GM12864 (cell line): ENCODE measurements at places on chromosomes 3 and 15.

- no peak for DNase-seq
These were observed 496 bp downstream of the TF start for GRCh38 chr3:133746712-133747066.

DNA sequence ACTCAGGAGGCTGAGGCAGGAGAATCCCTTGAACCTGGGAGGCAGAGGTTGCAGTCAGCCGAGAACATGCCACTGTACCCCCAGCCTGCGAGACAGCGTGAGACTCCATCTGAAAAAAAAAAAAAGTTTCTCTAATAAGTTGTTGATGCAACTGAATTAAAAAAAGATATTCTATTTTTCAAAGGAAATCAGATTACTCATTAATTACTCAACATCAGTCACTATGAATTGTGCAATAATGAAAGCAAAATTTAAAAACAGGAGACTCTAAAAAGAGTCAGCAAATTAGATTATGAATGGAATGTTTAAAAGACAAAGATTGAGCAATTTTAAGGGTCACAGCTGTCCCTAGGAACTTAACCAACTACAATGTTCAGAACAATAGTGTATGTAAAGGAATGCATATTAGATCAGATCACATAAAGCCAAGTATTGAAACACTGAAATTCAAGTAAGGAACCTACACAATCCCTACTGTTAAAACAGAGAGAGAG is 60.2 kb upstream of the SLC4A7 start:
- no peak for DNase-seq

GRCh38 chr15:49235446-49236124 is 65.5 kb downstream of the GALK2 start:
- DNase-seq = peak; percentile 38

GRCh38 chr15:37907136-37907535 is 27.3 kb upstream of the TMCO5A start:
- DNase-seq = no peak

DNA sequence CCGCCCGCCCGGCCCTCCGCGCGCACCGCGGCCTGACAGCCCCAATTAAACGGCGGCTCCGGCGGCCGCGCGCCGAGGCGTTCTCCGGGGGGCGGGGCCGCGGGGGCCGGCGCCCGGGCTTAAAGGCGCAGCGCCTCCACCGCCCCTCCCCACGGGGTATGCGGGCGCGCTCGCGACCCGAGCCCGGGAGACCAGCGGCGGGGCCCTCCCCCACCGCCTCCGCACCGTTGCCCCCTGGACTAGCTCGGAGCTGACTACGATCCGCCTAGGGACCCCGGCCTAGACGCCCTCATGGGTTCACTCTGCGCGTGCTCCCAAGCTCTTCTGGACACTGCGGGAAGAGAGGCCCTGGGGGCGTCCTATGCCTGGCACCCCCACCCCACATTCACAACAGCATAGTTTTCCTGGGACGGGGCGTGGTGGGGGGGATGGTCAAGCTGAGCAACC is at the start of gene DUSP7:
Gene DUSP7, minus strand, starts transcription at position 51 of the 447 bp plus-strand sequence. CDS start 205 bp downstream, outside the sequence.
- no peak for DNase-seq

DNA sequence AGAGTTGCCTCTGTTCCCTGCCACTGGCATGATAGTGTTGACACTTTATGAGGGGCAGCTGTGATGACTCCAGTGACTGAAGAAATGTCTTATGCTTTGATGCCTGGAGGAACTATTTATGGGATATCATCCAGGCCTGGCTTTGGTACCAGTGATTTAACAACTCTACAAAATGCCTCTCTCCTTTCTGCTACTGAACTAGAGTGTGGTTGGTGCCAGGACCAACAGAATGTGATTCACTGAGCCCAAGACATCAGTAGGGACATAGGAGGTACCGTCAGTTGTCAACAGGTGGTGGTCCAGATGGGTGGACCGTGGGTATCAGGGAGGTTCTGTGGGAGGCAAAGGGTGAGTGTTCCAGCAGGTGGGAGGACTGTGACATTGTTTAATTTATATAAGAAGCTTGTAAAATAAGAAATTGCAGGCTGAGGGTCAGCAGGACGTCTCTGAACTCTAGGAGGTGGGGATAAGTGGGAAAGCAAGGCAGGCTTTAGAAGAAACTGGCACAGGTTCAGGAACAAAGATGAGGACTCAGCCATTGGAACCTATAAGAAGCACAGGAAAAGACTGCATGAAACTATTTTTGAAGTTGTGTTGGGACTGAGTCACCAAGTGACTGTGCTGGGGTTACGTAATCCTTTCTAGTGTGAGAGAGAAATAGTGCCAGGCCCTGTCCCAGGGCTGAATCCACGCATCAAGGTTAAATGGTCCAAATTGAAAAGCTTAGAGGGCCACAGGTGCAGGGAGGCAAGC is 28.5 kb upstream of the SLC7A14 start:
- no peak for DNase-seq

- DNase-seq = no peak
These were observed 94.4 kb downstream of the SCN11A start for GRCh38 chr3:38957296-38957695.

DNA sequence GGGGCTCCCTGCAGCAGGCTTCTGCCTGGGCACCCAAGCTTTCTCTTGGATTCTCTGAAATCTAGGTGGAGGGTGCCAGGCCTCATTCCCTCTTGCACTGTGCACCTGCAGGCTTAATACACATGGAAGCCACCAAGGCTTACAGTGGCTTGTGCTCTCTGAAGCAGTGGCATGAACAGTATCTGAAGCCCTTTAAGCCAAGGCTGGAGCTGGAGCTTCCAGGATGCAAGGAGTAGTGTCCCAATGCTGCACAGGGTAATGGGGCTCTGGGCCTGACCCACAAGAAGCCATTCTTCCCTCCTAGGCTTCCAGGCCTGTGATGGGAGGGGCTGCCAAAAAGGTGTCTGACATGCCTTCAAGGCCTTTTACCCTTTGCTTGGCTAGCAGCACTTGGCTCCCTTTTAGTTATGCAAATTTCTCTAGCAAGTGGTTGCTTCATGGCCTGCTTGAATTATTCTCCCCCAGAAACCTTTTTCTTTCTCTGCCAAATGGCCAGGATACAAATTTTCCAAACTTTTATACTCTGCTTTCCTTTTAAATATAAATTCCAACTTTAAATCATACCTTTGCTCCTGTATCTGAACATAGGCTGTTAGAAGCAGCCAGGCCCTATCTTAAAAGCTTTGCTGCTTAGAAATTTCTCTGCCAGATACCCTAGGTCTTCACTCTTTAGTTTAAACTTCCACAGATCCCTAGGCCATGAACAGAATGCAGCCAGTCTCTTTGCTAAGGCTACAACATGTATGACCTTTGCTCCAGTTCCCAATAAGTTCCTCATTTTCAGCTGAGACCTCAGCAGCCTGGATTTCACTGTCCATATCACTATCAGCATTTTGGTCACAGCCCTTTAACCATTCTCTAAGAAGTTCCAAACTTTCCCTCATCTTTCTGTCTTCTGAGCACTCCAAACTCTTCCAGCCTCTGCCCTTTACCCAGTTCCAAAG is 201.1 kb upstream of the LRRFIP2 start:
- DNase-seq = no peak

DNA sequence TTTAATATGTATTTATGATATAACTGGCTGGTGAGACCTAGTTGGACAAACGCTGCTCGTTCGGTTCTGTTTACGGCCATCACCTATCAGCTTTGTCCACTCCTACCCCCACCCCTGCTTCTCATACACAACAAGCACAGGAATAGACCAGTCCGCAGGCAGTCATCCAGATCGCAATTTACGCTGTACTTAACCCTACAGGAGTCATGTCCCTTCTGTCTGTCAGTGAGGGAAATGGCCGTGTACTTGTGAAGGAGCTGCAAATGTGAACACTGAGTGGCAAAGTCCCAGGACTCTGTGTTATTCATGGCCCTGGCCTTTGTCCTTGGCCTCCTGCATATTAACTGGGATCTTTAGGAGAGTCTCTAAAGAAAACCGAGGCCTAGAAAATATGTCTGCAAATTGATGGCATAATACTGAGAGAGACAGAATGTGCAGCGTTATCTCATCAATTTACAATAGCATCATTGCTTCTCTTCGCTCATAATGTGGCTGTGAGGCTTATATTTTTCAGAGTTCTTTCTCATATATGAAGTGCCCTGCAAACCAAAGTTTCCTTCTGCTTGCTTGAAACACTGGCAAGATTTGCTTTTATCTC is 7.2 kb upstream of the ABHD10 start:
- no peak for DNase-seq

DNA sequence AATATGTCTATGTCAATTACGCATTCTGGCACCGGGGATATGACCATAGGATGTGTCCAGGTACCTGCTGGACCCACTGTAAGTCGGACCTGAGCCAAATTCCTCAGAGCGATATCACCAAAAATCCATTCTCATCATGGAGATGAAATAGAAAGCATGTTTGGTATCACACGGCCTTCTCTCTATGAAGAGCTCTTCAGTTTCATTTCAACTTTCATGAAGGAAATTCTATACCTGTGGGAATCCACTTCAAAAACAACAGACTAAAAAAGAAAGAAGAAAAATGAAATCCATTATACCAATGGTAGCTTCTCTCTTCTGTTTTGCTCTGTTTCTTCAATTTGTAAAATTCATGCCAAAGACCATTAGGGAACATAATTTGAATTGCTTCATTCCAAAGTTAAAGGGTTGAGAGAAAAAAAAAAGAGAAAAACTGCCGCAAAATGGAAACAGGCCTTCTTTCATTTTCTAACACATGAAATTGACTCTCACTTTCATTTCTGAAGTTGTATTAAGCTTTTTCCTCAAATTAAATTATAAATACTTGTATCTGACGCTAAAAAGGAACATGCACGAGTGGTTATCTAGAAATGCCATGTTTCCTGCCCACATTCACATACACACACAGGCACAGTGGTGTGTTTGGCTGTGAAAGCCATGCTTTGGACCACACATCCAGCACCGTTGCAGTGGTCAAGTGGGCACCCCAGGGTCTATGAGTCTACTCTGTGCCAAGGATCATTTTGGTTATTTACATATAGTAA is 46.9 kb upstream of the DIPK2A start:
- DNase-seq = no peak

- no peak for DNase-seq
These were observed 69.6 kb upstream of the THBS1 start for GRCh38 chr15:39511000-39511915.

DNA sequence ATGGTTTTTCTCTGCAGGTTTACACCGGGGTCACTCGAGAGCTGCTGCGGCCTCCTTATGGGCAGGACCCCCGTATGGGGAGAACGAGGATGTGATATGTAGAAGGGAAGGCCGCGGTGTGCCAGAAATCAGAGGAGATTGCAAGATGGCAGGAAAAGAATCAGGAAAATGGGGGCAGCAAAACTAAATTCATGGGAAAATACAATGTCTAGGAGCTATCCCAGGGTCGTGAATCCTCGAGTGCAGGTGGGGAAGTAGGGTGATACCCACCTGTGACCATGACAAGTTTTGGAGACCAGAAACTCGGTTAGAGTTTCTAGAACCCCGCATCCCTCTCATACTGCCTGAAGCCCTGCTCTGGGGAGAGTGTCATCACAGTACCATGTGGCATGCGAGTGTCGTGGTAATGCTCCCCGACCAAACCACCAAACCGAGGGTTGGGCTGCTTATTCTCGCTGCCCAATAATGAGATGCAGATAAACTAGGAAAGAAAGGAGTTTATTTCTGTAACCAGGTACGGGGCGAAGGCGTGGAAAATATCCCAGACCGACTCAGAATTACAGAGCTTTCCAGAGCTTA is 781 bp downstream of the TRNT1 start:
- DNase-seq = no peak

DNA sequence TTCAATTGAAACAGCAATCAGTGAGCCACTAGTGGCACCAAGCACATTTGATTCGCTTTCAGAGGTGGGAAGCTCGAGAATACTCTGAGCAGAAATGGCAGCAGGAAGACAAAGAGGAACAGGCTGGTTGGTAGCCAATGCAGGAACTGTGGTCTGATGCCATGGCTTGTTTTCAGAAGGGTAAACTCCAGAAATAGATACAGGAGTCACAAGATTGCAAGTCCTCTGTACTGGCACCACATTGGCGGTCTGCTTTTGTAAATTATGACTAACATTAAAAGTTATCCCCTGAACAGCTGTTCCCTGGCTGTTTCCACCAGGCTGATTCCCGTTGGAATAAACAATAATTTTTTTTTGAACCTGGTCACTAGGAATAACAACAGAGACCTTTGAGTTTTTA is 35.5 kb downstream of the USF3 start:
- DNase-seq = no peak

DNA sequence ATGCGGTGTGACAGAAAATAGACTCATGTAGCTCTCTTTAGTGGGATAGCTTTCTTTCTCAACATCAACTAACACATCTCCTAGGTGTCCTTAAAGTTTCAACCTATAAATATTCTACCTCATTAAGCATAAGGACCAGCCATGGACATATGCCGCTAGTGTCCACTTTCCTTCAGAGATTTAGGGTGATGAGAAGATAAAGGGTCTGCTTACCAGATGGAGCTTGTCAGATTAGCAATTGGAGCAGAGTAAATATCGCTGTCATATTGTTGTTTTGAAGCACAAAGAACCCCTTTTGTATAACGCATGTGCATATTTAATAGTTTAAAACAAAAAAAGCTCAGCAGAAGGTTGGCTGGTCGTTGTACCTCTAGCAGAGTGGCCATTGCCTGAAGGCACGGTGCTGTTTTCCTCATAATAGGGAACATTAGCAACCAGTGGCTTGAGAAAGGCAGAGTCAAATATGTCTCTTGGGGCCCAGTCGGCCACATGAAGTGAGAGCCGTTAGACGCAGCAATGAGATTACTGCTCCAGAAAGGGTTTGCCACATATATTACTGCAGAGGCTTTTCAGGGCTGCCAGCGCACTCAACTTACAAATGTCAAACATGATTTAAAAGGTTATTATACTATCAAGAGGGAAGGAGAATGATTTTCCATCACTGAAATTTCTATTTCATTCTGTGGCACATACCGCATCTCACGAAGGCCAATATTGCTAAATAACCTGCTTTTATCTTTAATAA is 264.2 kb downstream of the ROBO2 start:
- DNase-seq = no peak

- DNase-seq = no peak
These were observed 5.9 kb upstream of the NDUFAF1 start for GRCh38 chr15:41408234-41408641.

DNA sequence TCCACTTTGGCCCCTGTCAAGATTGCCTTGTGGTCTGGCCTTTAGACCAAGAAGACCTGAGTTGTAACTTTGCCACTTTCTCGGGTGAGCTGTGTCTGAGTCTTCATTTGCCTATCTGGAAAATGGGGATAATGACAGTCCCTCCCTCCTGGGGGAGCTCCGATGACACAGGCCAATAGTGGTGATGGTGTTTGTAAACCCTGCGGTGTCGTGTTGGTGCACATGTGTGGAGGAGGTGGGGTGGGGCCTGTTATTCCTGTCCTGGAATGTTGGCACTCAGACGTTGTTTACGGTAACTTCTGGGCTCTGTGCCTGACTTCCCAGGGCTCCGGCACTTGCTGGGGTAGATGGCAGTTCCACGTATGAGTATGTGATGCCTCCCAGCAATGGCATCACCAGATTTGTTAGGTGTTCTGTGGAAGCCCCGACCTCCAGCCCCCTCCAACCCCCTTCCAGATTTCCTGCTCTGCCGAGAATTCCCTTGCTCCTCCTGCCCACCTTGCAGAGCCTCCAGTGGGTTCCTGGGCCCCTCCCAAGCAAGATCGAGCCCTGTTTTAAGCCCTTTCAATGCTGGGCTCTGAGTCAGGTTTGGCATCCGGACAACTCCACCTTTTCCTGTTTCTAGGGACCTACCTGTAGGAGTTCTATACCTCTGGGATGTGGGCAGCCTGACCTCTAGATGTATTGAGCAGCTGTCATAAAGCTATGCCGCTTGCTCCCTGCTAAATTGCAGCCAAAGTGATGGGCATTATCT is 31.4 kb downstream of the HRH1 start:
- no peak for DNase-seq

GRCh38 chr3:53668872-53669271 is 174.5 kb downstream of the CACNA1D start:
- DNase-seq = no peak

- no peak for DNase-seq
These were observed 465.8 kb upstream of the PROK2 start for GRCh38 chr3:72250725-72251124.
